ENCODE measurements at places on chromosomes 3 and 15.

GRCh38 chr3:5239602-5240001 is 52.1 kb downstream of the EDEM1 start:
- no peak for DNase-seq

- DNase-seq = no peak
These were observed at the start of gene CAMP for GRCh38 chr3:48222616-48223513. CAMP (plus strand) TSS chr3:48223495; CDS start chr3:48223512, 17 bp downstream.

DNA sequence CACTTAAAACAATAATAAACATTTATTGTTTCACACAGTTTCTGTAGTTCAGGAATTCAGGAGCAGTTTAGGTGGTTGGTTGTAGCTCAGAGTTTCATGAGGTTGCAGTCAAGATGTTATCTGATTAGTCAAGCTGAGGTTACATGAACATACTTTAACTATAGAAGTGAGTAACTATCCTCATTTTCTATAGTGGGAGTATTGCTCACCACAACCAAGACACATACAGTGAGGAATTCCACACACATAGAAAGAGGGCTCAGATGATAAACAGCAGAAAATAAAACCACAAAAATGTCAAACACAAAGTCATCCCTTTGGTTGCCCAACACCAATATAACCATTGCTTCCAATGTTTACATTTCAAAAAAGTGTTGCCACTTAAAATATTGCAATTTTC is 13.6 kb downstream of the SCN11A start:
- no peak for DNase-seq

- DNase-seq = no peak
These were observed 299.2 kb downstream of the FHIT start for GRCh38 chr3:60952055-60952454.

- no peak for DNase-seq
These were observed 35.1 kb downstream of the USP3 start for GRCh38 chr15:63539521-63539920.

All from activated CD8-positive, alpha-beta memory T cell treated with anti-CD3 and anti-CD28 coated beads for 48 hours (primary cell).